NCI-H510A (cell line): ENCODE measurements at places on chromosomes 5 and 9.

GRCh38 chr9:108078375-108078774 lies 588.8 kb upstream of the KLF4 start:
- no peak for DNase-seq

DNA sequence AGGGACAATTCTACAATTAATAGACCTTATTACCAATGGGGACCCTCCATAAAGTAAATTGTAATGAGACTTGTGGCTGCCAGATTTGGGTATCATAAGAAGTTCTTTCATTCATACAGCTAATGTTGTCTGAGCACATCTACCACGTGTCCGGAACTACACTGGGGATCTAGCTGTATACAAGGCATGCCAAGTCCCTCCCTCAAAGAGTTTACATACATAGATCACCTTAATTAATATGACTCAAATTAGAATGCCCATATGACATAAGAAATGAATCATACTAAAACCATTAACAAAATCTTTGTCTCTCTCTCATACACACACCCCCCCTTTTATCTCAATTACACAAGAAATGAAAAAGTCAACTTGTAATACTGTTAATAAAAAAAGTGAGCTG lies 18.0 kb upstream of the NR4A3 start:
- no peak for DNase-seq

DNA sequence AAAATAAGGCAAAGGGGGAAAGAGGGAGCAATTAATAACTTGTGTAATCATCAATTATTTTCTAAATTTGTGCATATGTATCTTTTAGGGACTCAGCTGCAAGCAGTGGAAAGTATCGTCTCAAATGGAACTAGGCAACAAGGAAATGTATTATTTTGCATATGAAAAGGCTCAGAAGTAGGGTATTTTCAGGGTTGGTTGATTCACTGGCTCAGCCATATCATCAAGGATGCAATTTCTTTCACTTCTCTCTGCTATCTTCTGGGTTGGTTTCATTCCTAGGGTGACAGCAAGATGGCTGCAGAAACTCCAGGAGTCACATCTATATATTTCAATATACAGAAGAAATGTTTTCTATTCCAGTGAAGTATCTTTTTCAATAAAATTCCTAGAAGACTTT lies 509.8 kb downstream of the DMAC1 start:
- DNase-seq = no peak

DNA sequence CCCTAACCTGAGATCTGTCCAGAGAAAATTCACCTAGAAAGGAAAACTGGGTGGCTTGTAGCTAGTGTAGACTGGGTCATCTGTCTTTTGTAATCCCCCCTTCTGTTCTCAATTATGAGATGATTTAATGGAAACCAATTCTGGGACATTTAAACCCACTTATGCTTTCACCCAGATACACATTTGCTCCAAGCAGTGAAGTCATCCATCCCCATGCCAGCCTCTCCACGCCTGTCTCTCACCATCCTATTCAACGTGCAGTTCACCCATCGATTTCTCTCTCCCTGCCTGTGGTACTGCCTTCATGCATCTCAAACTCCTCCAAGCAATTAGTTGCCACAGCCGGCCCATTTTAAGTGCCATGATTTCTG lies 1.8 kb downstream of the PHF19 start:
- no peak for DNase-seq

DNA sequence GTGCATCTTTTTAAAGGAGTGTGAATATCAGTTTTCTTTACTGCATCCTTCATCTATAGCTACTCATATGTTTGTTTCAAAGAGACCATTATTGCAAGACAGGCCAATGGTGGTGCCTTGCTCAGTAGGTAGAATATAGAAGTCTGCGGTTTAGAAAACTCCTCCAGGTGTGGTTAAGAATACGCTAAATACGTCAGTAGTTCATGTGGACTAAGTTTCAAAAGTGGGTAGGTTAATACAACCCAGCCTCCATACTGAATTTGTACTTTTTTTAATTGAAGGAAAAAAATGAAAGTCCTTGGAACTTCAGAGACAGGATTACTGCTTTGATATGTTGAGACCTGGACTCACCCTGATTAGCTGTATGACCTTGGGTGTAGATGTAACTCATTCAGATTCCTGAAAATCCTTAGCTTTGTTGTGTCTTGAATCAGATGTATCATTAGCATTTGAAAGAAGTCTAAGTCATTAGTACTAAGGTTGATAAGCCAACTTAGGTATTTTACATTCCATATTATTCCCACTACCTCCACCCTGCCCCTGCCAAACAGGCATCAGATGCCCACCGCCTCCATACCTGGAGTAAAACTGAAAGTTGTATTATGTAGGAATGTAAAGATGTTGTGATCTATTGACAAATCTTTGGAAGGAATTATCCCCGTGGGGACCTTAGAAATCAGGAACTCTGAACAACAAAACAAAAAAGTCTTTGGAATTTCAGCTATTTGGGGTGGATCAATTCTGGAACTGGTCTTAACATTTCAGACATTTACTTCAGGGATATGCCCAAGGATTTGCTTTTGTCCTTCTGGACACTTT lies 6.1 kb downstream of the BASP1 start:
- DNase-seq = no peak

DNA sequence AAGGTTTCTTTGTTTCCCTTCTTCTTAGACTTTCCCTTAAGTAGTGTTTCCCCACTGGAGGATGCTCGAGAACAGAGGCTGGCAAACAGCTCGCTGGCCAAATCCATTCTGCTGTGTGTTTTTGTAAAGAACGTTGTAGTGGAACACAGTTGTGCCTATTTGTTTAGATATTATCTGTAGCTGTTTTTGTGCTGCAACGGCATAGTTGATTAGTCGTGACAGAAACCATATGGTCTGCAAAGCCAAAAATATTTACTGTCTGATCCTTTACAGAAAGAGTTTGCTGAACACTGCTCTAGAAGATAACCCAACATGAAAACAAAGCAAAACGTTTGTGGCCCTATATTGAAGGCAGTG lies 47.0 kb upstream of the EGFLAM start:
- no peak for DNase-seq

- no peak for DNase-seq
Observed at GRCh38 chr5:18380729-18381362, 746.6 kb downstream of the TAF11L14 start.

DNA sequence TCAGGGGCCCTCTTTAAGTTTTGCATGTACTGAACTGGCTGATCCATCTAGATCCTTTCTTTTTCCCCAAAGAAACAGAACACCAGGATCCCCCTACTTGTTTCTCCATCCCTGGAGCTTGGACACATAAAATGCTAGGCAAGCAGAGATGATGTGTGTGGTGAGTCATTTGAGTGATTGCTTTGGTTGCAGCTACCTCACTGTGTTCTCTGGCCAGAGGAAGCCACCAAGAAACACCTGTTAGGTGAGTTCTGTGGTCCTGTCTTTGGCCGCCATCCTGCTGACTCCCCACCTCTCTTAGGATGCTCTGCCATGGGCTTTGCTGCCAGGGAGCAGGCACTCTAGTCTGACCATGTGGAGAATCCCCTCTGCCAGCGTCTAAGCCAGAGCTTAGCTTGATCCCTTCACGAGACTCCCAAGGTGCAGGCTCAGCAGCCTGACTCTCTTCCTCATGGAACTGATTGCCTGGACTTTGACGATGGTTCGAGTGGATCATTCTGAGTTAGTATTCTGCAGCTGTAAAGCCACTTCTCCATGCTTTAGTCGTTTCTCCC lies 27.3 kb upstream of the DENND1A start:
- DNase-seq = no peak

- DNase-seq = no peak
Observed at GRCh38 chr9:127693143-127693542, 13.6 kb upstream of the CFAP157 start.

DNA sequence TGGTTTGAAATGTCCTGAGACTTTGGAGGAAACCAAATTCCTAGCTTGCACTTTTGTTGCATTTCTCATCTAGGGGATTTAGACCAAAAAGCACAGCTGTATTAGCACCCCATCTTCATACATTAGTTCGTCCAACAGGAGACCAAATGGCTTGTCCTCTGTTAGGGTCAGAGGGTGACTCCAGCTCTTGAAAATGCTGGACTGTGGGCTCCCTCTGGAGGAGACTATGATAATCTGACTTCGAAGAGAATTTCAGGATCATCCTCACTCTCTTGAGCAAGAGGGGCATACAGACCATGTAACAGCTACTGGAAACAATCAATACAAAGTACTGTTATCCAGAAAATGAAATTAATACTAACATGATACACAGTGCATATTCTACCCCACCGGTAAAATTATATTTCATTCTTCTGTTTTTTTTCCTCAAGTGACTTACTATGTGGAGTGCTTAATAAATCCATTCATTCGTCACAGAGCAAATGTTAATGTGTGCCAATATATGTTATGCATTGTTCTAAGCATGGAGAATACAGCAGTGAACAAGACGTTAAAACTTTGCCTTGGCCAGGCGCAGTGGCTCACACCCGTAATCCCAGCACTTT lies 63.7 kb upstream of the PPP2CA start:
- no peak for DNase-seq

GRCh38 chr5:179191506-179192184 lies 131.5 kb downstream of the ZNF354C start:
- DNase-seq = no peak

DNA sequence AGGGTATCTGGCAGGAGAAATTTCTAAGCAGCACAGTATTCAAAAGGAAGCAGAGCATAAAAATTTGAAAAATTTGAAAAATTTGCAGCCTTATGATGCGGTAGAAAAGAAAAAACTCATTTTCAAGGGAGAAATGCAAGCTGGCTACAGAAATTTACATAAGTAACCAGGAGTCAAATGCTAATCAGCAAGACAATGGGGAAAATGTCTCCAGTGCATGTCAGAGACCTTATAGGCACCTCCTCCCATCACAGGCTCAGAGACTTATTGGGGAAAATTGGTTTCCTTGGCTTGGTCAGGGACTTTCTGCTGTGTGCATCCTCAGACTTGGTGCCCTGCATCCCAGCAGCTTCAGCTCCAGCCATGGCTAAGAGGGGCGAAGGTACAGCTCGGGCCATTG lies 35.8 kb downstream of the IZUMO3 start:
- no peak for DNase-seq

DNA sequence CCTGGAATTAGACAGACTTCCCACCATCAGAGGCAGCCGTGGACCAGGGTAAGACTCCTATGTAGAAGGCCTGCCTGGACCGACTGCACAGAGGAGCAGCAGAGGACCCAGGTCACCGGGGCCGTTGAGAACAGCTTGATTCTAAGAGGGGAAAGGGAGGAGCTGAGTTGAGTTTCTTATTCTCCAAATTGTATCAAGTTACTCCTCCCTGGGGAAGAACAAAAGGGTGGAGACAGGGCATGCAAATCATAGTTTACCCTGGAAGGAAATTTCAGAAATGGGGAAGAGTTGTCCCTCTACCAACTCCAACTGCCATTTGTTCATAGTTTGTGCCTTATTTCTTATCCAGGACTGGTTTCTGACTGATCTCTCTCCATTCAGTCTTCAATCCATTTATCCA lies 20.9 kb upstream of the SLC31A2 start:
- no peak for DNase-seq
